ENCODE measurements at places on chromosomes 1 and 21.
A peak's percentile ranks its signal among the peaks of the same experiment; 100 is the strongest.

- no peak for DNase-seq
Measured at GRCh38 chr1:162906485-162906884, 45.5 kb upstream of the CCDC190 start.

DNA sequence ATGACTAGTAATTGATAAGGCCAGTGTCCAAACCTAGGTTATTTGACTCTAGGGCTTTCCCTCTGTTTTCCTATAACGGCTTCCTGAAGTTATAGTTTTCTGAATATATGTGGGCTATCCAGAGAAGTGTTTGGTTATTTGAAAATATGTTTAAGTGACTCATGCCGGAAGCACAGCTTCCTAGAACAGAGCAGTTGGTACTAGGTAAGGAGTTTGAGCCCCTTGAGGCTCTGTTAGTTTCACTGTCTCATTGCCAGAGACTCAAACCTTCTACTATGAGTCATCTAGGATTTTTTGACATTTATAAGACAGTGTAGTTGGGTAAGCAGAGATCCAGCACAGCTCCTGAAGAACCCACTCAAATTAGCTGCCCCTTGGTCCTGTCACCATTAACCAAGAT lies 27.1 kb upstream of the LEPR start:
- DNase-seq, result peak; percentile 47

GRCh38 chr1:204380293-204380831 lies 20.6 kb upstream of the PLEKHA6 start:
- no peak for DNase-seq

GRCh38 chr21:34576041-34576511 lies 38.8 kb downstream of the RCAN1 start:
- peak; percentile 61 for DNase-seq

DNA sequence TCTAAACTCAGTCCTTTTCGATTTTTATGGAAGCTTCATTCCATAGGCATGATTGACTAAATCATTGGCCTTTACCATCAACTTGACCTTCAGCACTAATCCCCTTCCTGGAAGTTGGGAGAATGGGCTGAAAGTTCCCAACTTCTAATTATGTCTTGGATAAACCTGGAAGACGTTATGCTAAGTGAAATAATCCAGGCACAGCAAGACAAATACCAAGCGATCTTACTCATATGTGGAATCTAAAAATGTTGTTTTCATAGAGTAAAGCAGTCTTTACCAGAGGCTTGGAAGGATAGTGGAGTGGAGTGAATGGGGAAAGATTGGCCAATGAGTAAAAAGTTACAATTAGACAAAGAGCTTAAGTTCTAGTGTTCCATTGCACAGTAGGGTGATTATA lies 1453.2 kb downstream of the PLA2G4A start:
- peak; percentile 20 for DNase-seq

GRCh38 chr1:42926235-42926878 lies 32.3 kb downstream of the SLC2A1 start:
- DNase-seq, result no peak
